NCI-H460 (cell line): ENCODE measurements at places on chromosomes 6 and 20.

- DNase-seq = peak; percentile 8
Measured at GRCh38 chr6:159852877-159853276, 37.9 kb upstream of the MAS1 start.

DNA sequence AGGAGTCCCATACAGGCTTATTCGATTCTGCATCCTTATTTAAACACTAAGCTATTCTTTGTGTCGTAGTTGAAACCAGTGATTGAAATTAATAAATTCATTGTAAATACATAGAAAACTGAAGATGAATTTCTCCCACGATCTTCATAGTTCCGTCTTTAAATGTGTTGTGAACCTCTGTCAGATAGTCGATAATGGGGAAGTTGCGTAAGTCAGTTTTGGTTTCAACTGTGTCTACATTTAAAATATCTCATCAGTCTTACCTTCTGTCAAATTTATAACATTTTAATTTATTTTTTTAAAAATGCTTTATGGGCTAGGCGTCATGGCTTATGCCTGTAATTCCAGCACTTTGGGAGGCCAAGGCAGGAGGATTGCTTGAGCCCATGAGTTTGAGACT lies 12.7 kb downstream of the STX11 start:
- DNase-seq = no peak

DNA sequence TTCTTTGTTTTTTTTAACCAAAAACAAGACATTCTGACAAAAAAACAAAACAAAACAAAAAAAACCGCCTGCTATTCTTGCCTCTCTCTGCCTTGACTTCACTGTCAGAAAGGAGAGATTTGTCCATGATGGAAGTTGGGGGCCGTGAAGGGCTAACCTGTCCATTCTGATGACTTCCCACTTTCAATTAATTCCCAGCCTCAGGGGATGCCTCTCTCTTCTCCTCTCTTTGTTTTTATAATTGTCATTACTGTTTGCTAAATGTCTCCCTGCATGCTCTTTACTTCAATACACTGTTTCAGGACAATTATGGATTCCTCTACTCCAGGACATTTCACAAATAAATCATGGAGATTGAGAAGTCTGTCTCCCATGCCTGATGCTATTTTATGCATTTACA lies 130.5 kb upstream of the CNR1 start:
- DNase-seq = no peak

- no peak for DNase-seq
Measured at GRCh38 chr6:100726666-100727065, 154.5 kb downstream of the ASCC3 start.

GRCh38 chr6:28335040-28335563 lies 846 bp downstream of the ZSCAN31 start:
- DNase-seq = no peak

DNA sequence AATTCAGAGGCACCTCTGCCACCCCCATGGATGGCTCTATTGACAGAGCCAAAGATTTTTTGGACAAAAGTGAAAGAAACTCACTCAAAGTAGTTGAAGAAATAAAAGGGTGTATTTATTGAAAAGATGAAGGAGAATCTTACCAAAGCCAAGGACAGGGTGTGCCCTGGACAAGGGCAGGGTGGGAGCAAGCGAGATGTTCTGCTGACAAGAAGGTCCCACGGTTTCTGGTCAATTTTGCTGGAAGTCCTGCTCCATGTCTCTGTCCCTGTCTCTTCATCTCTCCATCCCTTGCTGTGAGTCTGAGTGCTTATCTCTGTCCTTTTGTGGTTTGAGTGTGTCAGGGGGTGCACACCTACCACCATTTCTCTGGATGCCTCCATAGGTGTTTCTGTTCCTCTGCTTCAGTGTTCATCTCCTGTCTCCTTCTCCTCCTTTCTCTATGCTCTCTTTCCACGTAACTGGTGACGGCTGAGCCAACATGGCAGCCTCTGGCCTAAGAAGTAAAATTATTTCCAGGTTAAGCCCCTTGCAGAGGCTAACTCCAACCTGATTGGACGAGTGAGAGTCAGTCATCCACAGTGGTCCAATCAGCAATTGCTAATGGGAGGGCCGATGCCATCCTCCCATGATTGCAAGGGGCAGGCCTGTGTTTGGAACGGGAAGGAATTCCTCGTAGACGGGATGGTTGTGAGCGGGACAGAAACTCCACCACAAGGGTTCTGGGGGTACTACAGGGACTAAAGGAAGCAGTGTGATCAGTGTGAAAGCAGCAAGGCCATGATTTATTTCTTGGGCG lies 502.1 kb upstream of the CDH4 start:
- DNase-seq = no peak
